ENCODE measurements at places on chromosomes 16 and 17.

GRCh38 chr17:81703747-81704654 is 834 bp downstream of the MRPL12 start:
- no peak for DNase-seq

- no peak for DNase-seq
Observed at GRCh38 chr17:16342979-16343378, 10.3 kb downstream of the CENPV start.

DNA sequence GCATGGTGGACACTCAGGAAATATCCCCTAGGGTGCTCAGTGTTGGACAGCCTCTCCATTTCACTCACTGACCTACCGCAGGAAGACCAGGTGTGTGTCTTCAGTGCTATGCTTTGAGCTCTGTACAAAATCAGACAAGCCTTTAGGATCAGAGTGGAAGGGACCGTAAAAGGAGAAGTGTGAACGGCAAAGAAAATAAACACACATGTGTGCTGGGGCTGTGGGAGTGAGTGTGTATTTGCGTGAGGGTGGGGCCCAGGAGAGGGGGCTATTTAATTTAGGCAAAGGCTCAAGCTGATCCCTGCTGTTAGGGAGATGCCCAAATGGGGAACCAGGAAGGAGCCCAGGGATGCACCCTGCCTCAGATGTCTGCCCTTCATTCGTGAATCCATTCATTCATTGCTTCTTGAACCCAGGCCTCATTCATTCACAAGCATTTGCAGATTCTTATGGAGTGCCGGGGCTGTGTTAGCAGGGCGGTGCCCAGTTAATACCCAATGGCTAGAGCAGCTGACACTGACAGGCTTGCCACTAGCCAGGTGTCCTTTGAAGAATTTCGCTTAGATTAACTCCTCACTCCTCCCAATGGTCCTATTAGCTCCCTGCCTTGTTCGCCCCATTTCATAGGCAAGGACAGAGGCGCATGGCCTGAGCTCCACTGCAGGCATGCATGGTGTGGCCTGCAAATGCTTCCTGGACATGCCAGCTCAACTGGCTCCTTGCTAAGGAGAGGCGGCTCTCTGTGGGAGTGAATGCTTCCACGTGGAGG is 296.7 kb upstream of the FOXF1 start:
- no peak for DNase-seq

DNA sequence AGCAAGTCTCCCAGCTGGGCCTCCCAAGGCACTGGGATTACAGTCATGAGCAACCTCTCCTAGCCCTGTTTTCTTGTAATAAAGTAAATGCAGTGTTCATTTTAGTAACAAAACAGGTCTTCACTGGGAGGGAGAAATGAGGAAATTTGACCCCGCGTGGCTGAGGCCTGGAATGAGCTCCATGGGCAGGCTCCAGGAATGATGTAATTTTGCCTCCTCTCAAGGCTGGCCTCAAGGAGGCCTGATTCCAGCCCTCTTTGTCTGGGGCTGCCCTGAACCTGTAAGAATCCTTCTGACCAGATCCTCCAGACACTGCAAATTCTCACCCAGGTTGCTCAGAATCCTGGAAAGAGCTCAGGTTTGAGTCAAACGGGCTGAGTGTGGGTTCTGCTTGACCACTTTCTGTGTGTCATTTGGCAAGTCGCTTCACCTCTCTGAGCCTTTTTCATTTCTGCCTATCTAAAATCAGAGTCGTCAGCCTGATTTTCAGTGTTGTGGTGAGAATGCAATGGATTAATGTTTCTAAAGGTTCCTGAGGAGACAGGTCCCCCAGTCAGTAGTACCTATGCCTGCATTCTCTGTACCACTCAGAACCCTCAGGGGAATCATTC is 57.1 kb downstream of the RAB11FIP4 start:
- no peak for DNase-seq

DNA sequence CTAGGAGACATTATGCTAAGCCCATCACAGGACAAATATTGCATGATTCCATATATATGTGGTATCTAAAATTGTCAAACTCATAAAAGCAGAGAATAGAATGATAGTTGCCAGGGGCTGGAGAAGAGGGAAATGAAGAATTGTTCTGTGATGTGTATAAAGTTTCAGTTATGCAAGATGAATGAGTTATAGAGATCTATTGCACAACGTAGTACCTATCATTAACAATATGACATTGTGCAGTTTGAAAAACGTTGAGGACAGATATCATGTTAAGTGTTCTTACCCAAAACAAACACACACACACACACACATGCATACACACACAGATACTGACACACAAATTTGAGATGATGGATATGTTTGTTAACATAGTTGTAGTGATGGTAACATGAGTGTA is 871.6 kb upstream of the GOT2 start:
- DNase-seq: no peak

GRCh38 chr16:83070416-83071209 is 443.8 kb downstream of the CDH13 start:
- no peak for DNase-seq

DNA sequence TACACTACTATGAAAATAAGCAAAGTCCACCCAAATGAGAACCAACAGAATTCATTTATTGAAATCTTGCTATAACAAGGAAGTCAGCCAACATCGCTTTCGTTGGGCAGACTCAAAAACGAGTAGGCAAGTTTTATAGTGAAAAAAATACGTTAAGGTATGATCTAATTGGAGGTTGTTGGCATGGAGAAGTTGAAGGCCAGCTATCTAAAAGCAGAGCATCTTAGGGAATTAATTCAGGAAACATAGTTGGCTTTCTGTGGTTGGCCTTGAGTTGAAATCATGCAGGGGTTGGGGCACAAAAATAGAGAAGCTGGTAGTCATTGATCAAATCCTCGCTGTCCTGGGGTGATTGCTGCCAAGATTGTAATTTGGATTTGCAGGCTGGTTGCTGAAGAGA is 118.3 kb downstream of the PPM1E start:
- DNase-seq: no peak

- DNase-seq: no peak
Observed at GRCh38 chr17:27668488-27668823, 37.5 kb downstream of the LGALS9 start.

DNA sequence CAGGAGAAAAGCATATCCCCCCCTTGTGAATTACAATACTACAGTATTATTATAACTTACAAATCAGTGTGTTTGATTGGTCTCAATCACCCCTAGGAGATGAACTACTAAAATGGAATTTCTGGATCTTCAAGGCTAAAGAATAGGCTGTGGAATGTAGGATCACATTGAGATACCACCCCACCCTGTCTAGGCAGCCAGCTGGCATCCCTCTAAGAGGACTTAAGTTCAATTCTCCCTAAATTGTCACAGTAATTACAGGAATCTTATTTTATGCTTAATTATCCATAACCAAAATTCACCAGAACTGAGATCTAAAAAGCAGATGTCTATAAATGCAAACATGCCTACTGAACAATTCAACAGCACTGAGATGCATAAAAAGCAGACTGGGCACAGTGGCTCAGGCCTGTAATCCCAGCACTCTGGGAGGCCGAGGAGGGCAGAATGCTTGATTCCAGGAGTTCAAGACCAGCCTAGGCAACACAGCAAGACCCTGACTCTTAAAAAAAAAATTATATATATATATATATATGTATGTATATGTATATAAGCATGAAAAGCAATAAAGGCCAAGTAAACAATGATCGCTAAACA is 12.0 kb downstream of the AP1G1 start:
- no peak for DNase-seq

DNA sequence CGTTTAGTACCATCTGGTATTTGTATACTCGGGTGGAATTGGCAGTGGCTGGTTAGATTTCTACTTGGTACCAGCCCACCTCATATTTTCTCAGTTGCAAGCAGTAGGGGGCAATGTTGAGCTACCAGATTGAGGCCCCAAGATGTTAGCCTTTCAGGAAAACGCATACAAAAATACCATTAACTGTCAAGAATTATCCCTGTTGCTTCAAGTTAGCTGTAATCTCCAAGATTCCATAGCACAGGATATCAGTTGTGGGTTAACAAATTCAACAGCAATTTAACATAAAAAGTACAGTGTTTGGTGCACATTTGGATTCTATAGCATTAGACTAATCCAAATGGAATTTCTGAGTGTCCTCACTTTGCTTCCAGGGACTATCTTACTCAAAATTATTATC is 188.2 kb downstream of the FTO start:
- DNase-seq: peak; percentile 2

- DNase-seq: no peak
Observed at GRCh38 chr17:70868149-70868548, 698.8 kb downstream of the KCNJ2 start.

GRCh38 chr17:81902653-81903414 is 796 bp downstream of the NPB start:
- DNase-seq: no peak

- DNase-seq: peak; percentile 75
Observed at GRCh38 chr16:30183233-30184095, at the start of gene CORO1A. TSS of gene CORO1A (plus strand) at chr16:30183602. CDS start at chr16:30185210, 1,608 bp downstream.

DNA sequence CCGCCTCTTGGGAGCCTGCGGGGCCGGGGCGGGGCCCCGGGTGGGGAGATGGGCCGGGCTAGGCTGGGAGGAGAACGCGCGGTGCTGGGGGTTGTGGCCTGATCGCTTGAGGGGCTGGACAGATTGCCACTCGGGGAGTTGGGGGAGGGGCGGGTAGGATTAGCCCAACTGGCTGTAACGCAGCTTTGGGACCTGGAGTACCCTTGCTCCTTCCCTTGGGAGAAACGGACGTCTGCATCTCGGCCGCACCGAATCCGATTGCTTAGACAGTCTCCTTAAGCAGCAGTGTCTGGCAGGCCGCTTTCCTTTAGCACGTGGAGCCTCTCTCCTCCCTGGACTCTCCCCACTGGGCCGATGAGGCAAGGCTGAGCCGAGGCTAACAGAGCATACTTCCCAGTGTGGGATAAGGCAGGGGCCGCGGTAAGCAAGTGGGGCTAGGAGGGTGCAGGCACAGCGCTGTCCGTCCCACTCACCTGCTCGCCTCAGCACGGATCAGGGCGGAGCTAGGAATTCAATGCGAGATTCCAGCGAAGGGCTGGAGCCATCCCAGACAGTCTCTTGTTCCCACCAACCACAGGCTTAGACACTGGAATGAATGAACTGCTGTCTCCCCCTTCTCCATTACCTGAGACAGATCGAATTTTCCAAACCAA is 540 bp upstream of the ACLY start:
- no peak for DNase-seq

DNA sequence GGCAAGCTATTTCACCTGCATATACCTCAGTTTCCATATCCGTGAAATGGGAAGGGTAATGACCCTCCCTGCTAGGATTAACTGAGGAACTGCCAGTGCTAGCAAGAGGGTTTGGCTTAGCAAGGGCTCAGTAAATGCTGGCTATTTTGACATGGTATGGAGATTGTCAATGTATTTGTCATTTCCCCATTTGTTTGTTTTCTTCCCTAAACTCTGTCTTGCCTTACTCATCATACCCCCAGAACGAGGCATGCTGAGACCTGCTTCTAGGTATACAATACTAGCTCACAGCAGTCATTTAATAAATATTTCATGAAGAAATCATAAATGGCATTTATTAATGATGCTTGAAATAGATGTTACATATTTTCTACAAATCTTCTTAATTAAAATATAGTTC is 124.0 kb downstream of the DYNLRB2 start:
- no peak for DNase-seq

DNA sequence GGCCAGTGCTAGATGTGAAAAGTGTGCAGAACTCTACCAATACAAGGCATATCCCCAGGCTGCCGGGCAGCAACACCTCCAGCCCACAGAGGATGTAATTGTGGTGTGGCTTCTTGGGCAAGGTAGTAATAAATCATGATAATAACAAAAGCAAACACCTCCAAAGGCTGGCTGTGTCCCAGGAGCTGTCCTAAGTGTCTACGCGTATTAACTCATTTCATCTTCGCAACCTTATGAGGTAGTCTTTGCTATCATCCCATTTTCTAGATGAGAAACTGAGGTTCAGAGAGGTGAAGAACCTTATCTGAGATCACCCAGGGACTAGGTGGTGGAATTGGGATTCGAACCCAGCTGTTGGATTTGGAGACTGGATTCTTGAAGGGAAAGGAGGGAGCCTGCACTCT is 5.3 kb downstream of the PDK2 start:
- DNase-seq: no peak

- no peak for DNase-seq
Observed at GRCh38 chr17:45955326-45955725, 43.7 kb upstream of the STH start.

DNA sequence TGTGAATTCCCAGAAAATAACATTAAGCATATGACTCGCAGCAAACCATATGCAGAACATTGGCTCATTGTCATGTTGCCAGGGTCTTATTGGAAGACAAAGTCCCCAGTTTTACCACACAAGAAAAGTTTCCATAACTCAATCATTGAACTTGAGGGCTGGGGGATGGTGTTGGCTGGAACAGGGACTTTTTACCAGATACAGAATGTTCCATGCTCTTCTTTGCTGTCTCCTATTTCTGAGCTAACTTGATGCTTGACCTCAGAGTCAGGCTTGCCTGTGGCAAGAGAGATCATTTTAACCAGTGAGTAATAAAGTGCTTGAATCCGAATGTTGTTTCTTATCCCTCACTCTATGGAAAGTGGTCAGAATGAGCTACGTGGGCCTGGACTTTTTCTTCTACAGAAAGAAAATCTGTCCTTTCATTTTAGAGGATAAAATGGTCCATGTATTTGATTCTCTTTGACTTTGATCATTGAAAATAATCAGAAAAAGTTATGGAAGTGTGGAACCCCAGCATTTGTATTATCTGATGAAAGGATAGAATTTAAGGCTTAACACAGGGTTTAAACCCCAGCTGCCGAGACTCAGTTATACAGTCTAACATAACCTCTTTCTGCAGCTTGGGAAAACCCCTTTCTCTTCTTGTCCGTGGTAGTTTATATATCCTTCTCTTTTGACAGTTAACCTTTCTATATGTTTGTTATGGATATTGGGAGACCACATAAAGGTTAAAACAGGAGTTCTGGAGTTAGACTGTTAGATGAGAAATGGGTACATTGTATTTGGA is 67.0 kb downstream of the TUBD1 start:
- DNase-seq: peak; percentile 23

GRCh38 chr17:13385481-13385911 is 216.2 kb downstream of the HS3ST3A1 start:
- DNase-seq: no peak

- no peak for DNase-seq
Observed at GRCh38 chr17:28247671-28248555, 71.1 kb upstream of the TMEM97 start.

GRCh38 chr17:78144147-78144719 is 2.0 kb upstream of the C17orf99 start:
- no peak for DNase-seq

- DNase-seq: no peak
Observed at GRCh38 chr17:76547183-76547641, 7.4 kb downstream of the PRCD start.

- no peak for DNase-seq
Observed at GRCh38 chr16:77660311-77660710, 62.0 kb upstream of the NUDT7 start.

- DNase-seq: no peak
Observed at GRCh38 chr17:82703036-82703745, 4.7 kb upstream of the RAB40B start.

DNA sequence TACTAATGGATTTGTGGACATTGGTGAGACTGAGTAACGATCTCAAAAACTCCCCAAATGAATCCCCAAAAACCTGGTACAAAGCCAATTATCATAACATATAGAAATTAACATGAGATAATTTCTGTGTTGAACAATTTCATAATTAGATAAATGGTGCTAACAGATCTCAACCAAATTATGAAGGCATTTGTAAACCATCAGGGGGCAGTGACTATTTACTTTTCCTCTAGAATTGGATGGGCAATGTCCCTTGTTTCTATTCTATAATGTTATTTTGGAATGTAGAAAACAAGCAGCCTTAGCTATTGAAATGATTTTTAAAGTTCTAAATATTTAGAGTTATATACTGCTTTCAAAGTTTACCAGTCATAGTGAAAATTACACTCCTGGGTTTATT is 57.8 kb downstream of the MYH10 start:
- no peak for DNase-seq
